ENCODE measurements at places on chromosomes 4 and X.

DNA sequence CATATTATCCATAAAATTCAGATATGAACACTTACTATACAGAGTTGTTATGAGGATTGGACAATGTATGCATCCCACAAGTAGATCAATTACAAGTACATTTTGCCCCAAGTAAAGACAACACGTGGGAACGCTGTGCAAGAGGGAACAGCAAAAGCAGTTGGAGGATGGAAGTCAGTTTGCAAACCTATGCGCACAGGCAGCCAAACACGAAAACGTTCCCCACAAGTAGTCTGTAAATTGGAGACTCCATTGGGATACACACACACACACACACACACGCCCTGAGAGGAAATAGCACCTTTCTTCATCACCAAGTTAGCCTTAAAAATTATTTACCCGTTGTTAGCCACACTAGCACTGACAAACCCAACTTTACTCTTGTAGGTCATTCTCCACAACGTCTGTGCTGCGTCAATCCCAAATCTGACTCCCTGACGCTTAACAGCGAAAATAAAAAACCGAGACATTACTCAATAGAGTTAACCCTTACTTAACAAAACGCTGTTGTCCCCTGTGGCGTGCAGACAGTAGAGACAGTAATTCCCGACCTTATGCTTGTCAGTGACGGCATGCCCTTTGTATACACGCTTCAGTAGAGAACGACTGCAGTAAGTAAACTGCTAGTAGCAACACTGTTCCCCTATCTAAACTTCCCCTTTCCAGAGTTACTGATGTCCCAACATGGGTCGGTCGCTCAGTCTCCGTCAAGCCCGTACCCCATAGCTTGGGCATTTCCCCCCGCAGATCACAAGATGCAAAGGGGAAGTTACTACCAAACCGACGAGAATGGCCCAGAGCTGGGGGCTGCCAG, 730 bp downstream of the MANBA start:
- DNase-seq = peak; percentile 26

DNA sequence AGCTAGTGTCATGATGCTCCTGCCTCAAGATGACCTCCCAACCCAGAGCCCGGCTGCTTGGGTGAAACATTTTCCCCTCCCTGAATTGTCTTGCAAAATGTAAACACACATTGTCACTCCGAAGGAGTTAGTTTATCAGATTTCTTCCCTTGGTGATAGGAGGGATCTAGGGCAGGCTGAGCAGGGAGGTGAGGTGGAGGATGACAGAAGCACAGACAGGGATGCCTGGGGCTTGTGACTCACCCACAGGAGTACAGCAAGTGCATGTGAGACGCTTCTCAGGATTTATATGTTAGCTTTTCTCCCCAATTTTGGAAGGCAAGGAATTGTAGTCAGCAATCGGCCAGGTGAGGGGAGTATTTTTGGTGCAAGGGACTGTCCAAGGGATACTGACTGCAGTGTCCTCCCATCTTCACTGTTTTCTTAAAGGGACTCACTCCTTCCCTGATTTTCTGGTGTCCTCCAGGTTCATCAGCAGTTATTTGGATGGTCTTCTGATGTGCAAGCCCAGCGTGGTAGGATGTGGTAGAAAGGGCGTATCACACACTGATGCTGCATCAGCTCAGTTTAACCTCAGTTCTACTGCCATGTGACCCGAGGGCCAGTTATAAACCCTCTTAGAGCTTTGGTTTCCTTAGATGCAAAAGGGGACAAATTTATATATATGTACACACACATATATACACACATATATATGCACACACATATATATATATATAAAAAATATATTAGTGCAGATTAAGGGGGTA, 46.2 kb upstream of the IGFBP7 start:
- no peak for DNase-seq

DNA sequence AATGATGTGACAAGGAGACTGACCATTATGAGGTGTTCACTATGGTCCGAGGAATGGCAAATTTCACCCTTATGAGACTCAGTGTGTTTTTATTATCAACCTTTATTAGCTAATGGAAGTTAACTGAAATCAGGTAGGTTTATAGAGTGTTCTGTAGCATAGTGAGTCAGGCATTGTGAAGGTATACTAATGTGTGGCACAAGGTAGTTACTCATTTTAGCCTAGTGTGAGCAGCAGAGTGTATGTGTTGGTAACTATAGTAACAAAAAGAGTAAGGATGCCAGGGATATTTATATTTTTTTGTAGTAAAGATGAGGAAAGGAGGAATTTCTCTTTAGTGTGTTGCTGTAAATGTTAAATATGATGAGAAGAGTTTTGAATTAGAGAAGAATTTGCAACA, 12.0 kb downstream of the PDLIM5 start:
- no peak for DNase-seq

DNA sequence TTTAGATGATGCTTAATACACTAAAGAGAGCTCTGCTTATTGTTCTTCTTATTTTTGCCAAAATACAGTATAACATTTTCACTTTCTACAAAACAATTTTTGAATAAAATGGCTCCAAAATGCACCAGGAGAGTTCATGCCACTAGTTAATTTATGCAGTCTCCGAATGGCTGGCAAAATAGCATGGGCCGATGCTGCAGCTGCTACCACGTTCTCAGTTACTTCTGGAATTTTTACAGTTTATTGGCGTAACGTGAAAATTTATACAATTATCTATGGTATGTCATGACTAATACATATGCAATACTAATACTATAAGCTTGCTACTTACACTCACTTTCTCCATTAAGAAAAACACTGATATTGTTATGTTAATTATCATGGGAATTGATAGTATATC, 16.5 kb downstream of the KLHL13 start:
- no peak for DNase-seq

GRCh38 chr4:36854554-36854953, 390.0 kb upstream of the NWD2 start:
- DNase-seq = no peak

GRCh38 chr4:4880492-4880891, 21.0 kb downstream of the MSX1 start:
- DNase-seq = no peak

DNA sequence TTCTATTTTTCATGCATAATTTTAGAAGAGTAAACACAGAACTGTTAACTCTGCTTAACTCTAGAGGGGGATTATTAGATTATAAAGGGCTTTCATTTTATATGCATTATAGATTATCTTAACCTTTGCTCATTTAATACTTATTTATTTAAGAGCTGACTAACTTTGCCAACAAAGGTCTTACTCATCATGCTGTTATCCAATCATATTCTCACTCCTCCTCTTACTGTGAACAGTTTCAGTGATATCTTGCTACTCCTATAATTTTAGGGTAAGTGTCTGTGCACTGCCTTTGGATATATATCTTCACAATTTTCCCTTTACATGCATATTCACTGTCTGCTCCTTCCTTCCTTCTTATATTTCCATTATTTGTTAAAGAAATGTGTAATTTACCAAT, 1814.9 kb downstream of the STIM2 start:
- DNase-seq = no peak

DNA sequence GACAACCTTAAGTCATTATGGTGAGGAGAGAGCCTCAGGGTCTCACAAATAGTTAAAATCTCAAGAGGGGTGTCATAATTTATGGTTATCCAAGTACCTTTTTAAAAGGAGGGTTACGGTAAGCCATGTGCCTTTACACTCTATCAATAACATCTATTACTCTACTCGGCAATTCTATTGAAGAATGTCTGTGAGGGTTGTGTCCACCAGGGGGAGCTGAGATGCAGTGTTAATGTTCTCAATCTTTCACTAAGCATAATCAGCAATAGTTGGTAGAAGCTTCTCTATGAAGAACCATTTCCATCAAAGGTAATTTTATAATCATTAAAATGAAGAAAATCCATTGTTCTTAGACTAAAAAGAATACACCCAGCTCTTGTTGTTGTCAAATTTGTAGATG, 457.4 kb downstream of the CENPC start:
- DNase-seq = no peak

- peak; percentile 73 for DNase-seq
These were observed 46.1 kb upstream of the NAP1L5 start for GRCh38 chr4:88743696-88744095.
